ENCODE measurements at places on chromosomes 6 and 20.

DNA sequence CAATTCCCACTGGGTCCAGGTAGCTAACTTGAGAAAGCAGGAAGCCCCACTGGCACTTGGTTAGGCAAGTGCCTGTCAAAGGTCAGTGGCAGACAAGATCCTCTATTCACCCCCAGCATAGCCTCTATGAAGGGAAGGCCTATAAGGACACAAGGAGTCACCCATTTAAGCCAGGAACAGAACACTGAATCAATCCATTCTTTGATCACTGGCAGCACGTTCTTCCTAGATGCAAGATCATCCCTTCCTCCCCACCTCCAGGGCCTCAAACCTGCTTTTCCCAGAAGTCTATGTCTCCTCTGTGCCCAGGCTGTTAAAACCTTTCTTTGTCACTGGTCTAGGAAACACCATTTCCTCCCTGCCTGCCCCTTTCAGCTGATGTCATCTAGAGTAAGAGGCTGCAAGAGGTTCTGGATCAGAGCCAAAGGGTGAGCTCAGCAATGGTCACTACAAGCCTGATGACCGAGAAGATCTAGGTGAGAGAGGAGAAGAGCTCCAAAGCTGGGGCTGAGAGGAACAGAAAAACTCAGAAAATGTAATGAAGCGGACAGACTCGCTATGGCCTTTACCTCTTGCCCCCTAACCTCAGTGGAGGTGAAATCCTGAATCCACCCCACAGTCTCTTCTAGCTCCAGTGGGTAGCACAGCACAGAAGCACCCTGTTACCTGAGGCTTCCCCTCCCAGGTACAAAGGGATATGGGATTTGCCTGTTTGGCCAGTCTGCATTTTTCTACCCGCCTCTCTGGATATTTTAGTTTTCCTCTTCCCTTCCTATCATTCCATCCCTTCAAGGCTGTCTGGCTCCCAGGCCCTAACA lies 1.8 kb downstream of the GTPBP2 start:
- DNase-seq: peak; percentile 90

DNA sequence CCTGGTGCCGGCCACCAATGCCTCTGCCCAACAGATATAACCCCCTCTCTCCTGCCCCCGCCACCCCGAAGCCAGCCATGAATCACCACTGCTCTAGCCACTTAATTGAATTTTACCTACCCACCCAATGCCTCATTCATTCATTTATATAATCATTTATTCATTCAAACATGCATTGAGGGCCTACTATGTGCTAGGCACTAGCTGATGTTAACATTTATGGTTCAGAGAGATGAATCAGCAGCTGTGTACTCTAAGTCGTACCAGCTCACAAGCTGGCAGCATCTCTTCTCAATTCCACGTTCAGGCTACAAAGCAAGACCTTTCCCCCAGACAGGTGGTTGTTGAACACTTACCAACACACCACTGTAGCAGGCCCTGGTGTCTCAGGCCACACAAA lies 12.9 kb upstream of the MDGA1 start:
- DNase-seq: no peak

DNA sequence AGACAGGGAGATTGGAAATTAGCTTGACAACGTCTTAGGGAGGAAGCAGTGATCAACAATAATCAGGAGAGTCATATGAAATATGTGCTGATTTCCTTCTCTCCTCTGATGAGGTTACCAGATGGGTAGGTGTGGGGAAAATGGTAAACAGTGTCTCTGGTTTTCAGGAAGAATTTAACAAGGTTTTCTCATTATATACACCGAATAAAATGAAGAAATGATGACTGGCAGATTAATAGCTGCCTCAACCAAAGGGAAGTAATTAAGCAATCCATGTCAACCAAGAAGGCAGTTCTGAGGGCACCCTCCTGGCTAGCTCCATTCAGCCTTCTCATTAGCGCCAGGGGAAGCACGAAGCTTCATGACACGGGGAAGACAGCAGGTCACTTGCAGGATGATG lies 12.7 kb upstream of the RAMACL start:
- DNase-seq: no peak

DNA sequence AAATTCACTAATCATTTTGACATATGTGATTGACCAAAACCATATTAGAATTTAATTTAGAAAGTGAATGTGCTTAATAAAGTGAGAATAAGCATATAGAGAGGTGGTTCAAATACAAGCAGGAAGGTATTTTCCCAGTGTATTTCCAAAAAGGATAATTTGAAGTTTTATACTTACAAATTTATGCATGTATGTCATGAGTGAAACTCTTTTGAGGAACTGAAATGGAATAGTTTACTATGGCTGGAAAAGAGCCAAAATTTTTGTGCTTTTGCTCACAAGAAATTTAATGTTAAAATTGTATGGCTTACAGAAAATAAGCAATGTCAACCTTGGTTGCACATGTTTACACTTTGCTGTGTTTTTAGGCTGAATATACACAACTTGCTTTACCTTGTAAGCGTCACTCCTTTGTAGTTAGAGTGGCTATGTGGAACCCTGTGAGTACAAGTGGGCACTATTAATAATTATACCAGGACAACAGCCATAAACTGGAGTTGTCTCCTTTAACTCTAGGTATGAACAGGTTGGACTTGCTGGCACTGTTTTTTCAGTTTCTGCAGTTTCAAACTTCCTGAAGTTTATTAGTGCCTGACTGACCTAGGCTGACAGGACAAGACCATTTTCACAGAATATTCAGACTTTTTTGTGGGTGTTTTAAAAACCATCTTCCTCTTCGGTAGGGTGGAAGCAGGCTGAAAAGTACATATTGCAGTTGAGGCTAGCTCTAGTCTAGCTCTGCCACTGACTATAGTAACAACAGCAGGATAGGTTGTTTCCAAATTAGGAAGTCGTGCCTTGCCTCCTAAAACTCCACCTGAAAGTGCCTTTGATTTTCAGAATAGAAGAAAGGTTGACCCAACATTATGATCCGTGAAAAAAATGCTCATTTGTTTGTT lies 6.0 kb downstream of the AFDN start:
- DNase-seq: no peak

DNA sequence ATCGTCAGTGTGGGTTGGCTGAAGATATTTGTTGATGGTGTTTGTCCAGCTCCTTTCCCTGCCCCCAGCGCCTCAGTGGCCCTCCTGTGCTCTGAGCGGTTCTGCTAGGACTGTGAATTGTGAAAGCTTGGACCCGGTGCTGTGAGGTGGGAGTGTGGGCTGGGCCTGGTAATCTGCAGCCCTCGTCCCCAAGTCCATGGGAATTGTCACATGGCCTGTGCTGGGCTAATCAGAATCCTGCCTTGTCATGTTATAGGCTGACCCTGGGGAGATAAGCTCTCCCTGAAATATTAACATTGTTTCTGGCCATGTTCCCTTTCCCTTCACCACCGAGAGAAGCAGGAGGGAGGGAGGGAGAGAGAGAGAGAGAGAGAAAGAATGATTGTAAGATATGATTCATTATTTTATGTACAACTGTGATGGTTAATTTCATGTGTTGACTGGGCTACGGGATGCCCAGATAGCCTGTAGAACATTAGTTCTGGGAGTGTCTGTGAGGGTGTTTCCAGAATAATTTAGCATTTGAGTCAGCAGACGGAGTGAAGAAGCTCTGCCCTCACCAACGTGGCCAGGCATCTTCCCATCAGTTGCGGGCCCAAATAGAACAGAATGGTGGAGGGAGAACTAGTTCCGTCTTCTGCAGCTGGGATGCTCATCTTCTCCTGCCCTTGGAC lies 62.4 kb downstream of the TFAP2C start:
- DNase-seq: peak; percentile 27

DNA sequence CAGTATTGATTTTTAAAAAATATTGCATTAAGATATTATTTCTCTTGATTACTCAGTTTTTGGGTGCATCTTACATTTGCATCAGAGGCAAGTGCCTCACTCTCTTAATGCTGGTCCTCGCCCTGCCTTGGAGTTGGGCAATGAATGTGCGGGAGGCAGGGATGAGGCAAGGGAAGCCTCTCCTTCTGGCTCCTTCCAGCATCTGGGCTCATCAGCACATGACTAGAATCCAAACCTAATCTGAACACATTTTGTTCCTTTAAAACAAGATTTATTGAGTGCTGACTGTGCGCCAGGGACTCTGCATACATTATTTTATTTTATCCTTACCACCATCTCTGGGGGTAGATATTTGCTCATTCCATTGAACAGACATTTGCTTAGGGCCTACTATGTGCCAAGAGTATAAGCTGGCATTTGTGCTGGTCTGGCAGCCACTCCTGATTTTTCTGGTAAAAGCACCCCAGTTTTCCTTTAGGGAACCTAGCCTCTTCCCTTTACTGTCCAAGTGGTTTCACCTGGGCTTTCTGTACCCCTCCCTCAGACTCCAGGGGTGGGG lies 71.9 kb upstream of the ZNFX1 start:
- DNase-seq: peak; percentile 33

- DNase-seq: no peak
Measured at GRCh38 chr6:3541006-3541585, 84.2 kb upstream of the SLC22A23 start.

DNA sequence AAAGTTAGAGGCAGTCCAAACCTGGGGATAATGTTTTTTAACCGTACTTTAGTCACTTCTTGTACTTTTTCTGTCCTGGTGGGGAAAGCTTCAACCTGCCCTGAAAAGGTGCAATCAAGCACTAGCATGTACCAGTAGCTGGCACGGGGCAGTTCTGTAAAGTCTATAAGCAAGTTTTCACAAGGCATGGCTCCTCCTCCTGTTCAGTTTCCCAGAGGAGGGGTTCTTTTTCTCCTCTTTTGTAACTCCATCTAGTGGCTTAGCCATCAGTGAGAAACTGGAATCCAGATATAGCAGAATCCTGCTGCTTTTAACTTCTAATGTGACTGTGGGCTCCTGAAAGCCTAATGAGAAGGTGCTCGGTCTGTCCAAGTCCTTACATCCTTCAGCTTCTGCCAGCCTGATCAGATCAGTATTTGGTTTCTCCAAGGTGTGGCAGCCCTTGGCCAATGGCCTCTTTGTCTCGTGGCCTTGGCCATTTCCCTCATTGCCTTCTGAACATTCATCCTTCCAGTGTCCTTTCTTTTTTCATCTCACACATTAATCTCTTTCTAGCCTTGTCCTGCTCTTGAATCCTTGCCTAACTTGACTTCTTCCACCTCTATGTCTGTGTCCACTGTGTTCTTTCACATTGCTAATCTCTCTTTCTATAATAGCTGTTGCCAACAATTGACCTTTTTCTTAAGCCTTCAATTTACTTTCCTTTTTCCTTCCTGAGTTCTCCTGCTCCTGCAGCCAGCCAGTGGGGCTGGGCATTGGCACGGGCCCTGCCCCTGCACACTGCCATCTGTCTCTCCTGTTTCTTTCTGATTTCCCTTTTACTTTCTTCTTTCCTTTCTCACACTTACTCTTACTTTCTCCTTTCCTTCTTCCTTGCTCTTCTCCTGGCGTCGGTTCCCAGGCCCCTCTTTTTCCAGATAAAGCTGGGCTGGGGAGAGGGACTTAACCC lies 222.0 kb upstream of the SYNCRIP start:
- peak; percentile 65 for DNase-seq

- DNase-seq: no peak
Measured at GRCh38 chr20:272718-273117, 15.2 kb downstream of the DEFB132 start.

GRCh38 chr6:31053873-31054272 lies 43.6 kb downstream of the MUC22 start:
- no peak for DNase-seq

All from MCF 10A (cell line).